ENCODE measurements at places on chromosomes 3 and 15.

GRCh38 chr3:3798631-3799113 is 559 bp upstream of the LRRN1 start:
- DNase-seq, result no peak

DNA sequence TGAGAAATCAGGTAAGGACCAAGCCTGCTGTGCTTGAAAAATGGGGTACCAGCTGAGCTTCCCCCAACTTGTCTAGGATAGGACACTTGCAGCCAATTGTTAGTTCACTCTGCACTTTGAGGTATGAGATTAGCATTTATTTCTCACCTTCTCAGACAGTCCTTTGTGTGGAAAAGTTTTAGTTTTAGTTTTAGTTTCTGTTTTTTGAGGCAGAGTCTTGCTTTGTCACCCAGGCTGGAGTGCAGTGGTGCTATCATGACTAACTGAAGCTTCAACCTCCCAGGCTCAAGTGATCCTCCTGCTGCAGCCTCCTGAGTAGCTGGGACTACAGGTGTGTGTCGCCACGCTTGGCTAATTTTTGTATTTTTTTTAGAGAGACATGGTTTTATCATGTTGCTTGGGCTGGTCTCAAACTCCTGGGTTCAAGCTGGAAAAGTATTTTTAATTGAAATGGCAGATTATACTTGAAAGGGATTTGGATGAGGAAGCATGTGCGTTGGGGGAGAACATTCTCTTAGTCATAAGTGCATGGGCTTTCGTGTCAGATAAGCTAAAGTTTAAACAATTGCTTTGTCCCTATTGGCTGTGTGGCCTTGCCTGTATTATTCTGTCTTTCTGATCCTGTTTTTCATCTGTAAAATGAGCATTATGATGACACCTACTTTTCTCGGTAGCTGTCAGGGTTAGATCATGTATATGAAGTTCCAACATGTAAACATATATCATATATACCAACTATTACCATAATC is 25.2 kb upstream of the CCK start:
- no peak for DNase-seq

DNA sequence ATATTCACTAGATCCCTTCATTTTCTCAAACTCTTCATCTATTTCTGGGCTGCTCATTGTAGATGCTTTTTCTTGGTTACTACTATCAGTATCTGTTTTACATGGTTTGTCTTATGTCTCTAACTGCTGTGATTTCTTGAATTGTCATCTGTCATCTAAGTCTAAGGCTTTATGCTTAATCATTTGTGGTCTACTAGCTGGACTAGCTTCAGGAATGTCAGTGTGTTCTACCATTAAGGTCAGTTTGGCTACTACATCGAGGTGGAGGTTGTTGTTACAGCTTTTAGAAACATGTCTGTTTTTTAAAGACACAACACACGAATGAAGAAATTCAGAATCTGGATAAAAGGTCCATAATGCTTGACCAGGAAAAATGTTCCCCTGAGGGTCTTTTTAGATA is 82.2 kb downstream of the ABI3BP start:
- DNase-seq, result no peak

- no peak for DNase-seq
Observed at GRCh38 chr15:92579931-92580470, 75.6 kb downstream of the FAM174B start.

- no peak for DNase-seq
Observed at GRCh38 chr3:168331756-168332155, 236.0 kb upstream of the GOLIM4 start.

DNA sequence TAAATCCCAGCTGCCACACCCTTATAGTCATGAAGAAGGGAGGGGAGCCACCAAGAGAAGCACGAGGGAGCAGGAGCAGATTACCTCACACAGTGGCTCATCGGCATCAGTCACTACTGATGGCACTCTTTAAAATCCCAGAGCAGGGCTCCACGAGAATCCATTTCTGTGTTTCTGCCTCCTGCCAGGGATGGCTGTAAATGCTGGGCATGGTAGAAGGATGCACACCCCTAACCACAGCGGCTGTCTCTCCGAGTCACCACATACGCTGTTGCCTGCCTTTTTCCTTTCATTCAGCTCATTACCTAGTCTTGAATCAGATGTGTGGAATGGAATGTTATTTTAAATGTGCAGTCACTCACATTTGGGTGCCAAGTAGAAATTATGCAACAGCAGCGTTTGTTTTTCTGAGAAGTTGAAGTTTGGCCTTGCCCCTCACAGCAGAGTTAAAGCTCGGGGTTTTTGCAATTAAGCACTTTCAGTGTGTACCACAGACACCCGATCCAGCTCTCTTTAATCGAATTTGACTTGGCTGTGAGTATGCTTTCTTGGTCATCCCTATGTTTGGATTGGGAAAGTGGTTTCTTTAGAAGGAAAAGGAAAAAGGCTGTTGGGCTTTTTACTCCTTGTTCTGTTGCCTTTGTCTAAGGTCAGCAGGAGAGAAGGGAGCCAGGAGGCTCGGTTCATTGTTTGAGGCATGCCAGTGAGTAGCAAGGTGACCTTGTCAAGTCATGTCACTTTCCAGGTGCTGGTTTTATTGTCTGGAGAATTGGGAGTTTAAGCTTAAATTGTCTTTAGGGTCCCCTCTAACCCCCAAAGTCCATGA is 284.2 kb upstream of the TPM1 start:
- no peak for DNase-seq

- no peak for DNase-seq
Observed at GRCh38 chr3:87997966-87998365, 60.8 kb downstream of the CGGBP1 start.

- DNase-seq, result no peak
Observed at GRCh38 chr3:4765212-4765611, 214.0 kb upstream of the BHLHE40 start.

GRCh38 chr3:190360228-190360627 is 27.7 kb upstream of the CLDN16 start:
- no peak for DNase-seq

DNA sequence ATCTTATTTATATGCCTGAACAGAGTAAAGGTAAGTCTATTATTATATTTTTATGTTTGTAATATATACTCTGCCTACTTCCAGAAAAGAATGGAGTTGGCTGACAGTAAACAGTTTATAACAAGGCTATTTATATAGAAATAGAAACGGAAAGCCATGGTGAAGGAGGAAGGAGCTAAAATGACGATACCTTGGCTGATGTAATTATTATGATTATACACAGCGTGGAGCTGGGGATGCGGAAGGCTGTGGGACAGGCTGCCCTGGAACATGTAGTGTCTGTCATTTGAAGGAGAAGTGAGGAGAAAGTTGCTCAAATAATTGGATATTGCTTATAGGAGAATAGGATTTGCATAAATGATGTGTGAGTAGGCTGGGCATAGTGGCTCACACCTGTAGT is 37.8 kb downstream of the CEMIP start:
- DNase-seq, result no peak

- no peak for DNase-seq
Observed at GRCh38 chr15:94145046-94145445, 86.3 kb upstream of the MCTP2 start.

GRCh38 chr3:151766454-151766853 is 32.7 kb downstream of the AADACL2 start:
- no peak for DNase-seq

DNA sequence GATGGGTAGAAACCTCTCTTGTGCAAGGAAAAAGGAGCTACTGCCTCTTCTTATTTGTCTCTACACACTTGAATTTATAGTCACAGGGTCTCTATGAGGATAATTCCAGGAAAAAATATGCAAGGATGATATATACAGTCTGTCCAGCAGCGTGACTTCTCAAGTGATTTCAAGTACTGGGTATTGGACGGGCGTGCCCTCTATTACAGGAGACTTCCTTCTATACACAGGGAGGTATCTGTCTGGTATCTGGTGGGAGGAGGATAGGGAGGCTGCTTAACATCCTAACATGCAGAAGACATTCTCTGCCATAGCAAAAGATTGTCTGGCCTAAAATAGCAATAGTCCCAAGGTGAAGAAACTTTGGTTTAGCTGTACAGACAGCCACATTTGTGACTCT is 146.1 kb downstream of the TPRG1 start:
- no peak for DNase-seq

- DNase-seq, result no peak
Observed at GRCh38 chr15:99604865-99605264, 39.1 kb downstream of the MEF2A start.

DNA sequence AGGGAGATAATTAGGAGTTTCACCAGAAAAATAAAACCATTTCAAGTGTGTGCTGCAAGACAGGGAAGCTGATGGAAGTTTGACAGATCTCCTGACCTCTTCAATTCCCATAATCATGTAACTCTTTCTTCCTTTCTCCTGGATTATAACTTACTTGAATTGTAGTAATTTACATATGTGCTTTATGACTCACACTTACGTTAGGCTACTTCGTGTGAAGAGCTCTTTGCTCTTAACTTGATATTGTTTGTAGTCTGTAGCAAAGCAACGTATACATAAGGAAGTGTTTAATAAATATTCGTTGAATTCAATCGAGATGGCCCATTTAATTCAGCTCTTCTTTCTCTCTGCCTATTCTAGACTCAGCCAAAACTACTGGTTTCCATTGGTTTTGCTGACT is 23.5 kb downstream of the ROBO2 start:
- no peak for DNase-seq

- DNase-seq, result no peak
Observed at GRCh38 chr3:37330466-37330865, 156.1 kb upstream of the LRRFIP2 start.

- DNase-seq, result no peak
Observed at GRCh38 chr3:157180262-157180661, 20.3 kb upstream of the CCNL1 start.

GRCh38 chr3:186002884-186003472 is 65.2 kb upstream of the TRA2B start:
- DNase-seq, result no peak

Measured in T-helper 2 cell (primary cell).